Trophoblast cell (in vitro differentiated cells and primary cell): ENCODE measurements at places on chromosomes 2 and 18.

GRCh38 chr2:104861351-104862057 is 7.6 kb downstream of the POU3F3 start:
- DNase-seq: no peak

DNA sequence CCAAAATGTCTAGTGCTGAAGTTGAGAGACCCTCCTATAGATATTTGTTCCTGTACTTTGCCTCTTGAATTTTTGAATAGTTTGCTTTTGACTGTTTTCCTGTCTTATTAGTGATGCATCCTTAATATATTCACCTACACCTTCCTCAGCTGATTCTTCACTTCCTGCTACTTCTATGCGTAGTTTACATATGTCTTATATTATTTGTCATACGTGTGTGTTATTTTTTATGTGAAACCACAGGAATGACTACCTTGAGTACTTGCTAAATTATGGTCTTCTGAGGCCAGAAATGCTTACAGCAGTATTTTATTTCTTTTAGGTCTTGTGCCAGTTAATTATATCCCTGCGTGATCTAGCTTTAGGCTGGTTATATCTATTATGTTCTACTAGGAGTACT is 9.9 kb downstream of the UBE2E3 start:
- no peak for DNase-seq

DNA sequence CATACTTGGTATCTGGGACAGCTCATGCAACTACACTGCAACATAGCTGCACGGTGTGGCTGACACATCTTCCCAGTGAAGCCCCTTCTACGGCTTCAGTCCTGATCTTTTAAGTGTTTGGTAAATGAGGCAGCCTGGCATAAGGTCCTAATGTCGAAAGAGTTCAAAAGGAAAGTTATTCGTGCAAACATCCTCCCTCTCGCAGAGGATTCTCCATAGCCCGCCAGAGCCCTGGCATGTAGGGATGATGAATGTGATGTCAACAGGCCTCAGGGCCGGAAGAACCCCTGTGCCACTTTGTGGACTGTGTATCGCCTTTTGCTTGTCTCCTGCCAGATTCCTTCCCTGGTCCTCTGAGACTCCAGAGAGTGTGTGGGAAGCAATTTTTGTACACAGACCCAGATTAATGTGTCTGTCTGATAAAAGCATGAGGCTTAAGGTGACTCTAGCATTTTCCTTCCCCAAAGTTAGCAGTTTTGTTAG is 88.5 kb downstream of the SOCS6 start:
- no peak for DNase-seq

GRCh38 chr2:129708221-129708967 is 271.1 kb upstream of the RAB6C start:
- DNase-seq: no peak

DNA sequence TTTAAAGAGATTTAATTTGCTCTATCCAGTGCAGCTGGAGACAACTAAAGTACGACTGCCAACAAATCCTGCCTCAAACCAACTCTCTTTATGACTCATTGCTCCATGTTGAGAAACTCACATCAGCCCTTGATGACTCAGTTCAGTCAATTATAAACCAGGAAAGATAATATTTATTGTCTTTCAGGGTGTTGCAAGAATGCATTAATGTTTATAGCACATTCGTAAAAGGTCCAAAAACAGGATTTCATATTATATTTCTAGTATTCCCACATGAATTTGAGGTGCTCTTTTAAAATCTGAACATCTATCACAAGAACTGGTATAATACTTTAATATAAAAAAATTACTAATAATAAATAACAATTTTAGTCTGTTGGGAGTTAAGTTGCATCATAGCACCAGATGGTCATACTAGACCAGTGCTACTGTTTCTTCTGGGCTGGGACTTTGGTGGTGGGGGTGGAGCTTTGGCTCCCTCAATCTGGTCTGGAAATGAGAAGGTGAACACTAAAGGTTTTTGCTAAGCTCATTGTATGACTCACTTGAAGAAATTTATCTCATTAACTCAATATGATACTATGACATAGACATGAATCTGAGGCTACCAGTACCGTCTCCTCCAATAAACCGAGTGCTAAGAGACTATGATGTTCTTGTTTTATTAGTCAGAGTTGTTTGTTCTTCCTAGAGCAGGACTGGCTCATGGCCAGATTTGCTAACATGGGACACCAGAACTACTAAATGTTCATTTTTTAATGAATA is 26.6 kb upstream of the MAP3K20 start:
- DNase-seq: peak; percentile 45

GRCh38 chr2:141610564-141611175 is 520.1 kb downstream of the LRP1B start:
- DNase-seq: peak; percentile 43

DNA sequence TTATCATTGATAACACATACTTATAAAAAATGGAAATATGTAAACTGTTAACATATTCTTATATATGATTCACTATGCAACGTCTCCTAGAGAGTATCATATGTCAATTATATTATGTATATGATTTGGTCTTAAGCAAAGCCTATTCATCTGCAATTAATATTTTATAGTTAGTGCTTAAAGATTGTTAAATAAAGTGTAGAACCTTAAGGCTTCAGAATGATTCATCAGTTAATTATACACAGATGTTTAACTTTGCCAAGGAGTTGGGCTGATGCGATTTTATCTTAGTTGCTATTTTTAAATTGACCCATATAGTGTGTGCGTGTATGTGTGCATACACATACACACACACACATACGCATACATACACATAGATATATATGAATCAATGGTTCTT is 323.1 kb downstream of the RBM43 start:
- no peak for DNase-seq

GRCh38 chr2:8442833-8443486 is 238.9 kb upstream of the ID2 start:
- no peak for DNase-seq

DNA sequence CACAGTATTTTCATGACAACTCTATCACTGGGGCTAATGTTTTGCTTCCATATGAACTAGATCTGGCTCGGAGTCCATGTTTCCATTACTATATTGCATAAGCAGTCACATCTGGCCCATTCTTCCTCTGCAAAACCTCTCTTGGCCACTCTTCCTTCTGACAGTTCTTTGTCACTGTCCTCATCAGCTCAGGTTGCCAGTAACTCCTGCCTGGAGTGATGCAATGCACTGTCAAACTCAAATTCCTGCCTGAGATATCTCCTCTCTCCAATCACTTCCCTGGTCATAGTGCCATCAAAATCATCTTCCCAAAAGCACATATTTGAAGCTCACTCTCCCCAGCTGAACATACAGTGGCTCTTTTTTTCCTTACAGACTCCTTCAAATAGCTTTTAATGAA is 66.1 kb downstream of the COLEC12 start:
- DNase-seq: no peak

DNA sequence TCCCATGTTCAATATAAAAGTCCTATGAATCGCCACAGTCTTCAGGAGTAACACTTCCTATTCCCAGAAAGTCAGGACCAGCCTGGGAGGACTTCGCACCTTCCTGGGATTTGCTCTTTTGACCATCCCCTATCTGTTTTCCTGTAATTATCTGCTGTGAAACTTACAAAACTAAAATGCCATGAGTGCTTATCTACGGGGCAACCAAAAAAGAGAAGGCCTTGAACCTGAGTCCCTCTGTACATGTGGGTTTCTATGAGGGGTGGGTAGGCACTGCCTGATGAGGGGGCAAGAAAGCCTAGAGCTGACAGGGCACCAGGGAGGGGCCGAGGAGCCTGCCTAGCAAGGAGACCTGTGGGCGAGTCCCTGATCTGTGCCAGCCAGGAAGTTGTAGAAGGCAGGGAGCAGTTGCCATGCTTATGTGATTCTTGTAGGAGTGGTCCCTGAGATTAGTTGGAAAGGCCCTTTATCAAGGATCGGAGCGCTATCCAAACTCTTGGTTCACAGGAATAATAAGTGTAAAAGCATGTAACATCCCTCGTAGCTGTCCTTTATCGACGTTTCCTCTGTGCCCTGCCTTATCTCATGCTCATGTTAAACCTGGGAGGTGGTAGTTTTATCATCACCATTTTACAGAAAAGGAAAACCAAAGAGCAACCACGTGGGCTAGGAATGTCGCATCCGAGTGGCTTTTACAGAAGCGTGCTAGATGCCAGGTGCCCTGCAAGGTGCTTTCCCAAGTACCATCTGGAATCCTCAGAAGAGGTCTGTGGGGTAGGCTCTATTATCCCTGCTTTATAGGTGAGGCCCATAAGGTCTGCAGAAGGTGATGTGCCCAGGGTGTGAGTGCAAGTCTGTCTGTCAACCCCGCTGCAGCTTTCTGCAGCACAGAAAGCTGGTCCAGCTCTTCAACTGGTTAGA is 111.8 kb downstream of the B3GNT2 start:
- DNase-seq: peak; percentile 51
